ENCODE measurements at places on chromosomes 6 and 20.

DNA sequence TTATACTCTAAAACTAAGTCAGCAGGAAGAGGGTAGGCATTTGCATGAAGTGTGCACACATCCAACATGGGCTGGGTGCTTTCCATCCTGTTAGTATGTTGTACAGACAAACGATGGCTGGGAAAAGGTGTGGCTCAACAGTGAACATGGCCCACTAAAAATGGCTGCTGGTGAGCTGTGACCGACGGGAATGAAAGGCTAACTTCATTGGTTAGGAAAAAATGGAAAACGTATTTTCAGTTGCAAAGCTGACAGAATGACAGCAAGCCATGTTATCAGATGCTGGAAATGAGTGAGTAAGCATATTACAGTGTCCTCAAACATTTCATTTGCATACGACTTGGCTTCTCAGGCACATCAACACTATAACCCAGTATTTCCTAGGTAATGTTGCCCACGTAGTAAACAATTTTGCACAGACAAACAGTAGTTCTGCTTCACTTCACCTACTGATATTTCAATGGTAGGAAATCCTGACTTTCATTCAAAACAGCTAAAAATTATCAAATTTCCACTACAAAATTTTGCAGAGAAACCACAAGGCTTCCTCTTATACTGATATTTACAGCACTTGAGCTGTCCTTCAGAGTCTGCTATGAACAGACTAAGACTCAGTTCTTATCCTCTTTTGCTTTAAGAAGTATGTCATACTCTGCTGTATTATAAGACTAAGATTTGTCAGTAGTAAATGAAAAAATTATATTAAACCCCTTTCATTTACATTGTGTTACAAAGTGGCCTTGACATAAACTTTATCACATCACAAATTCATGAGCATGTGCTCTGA lies 98.9 kb downstream of the IRF4 start:
- no peak for DNase-seq

DNA sequence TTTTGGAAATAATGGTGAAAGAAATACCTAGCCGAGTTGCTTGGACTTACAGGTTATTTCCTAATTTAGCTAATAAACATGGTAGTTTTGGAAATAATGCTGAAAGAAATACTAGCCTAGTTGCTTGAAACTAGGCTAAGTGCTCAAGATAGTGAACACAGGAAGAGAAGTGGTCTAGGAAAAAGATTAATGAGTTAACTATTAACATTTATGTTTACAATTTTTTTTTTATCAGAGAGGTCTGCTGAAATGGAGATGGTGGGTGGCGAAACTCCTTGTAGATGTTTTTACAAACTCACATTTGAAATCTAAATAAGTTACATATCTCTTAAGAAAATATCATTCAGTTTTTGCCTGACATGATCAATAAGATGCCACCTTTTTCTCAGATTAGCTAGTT lies 39.2 kb downstream of the MAPK14 start:
- DNase-seq: no peak

DNA sequence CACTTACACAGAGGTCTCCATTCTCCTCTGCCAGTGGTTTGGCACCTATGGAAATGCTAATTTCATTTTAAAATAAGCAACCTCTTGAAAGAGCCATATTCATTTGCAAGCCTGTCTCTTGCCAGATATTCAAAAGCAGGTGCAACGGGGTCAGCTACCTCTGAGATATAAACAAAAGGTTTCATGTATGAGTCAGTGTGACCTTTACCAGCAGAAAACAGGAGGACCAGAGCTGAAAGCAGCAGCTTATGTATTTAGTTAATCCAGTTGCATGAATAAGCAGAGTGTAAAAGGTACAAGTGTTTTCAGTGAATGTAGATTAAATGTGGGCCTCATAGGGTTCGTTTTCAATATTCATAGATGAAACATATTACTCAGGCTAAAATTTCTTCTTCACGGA lies 56.0 kb downstream of the TENT5A start:
- DNase-seq: no peak

DNA sequence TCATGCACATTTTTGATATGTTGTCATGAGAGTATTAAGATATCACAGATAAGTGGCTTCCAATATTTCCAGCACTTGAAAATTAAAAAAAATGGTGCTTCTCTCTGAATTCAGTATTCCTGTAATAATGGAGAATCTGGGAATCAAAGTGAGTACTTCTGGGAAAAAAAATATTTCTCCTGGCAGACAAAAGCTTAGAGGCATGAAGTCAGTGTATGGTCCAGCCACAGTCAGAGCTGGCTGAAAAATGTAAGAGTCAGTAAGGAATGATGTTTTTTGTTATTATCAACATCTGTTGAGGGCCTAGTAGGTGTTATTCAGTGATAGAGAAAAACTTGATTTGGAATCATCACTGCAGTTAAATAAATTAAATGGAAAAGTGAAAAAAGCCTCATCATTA lies 3.2 kb upstream of the RFPL4B start:
- no peak for DNase-seq

DNA sequence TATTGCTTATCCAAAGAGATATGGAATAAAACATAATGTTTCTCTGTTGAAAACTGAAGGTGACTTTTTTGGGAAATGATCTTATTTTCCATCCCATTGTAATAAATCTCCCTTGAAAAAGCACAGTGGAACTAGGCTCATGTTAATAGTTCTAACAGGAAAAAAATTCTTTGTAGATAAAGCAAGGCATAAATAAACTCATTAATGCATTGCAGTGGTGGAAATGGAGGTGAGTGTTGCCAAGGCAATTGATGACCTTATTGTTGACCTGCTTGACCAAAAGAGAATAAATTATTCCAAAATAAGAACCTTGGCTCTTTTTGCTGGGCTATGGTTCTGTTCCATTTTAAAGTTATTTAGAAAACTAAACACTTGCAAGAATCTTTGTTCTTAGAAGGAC lies 55.2 kb downstream of the TRMT11 start:
- no peak for DNase-seq

- DNase-seq: no peak
Observed at GRCh38 chr6:164756723-164757122, 552.7 kb downstream of the C6orf118 start.

GRCh38 chr6:41487860-41488432 lies 58.2 kb upstream of the FOXP4 start:
- DNase-seq: no peak

DNA sequence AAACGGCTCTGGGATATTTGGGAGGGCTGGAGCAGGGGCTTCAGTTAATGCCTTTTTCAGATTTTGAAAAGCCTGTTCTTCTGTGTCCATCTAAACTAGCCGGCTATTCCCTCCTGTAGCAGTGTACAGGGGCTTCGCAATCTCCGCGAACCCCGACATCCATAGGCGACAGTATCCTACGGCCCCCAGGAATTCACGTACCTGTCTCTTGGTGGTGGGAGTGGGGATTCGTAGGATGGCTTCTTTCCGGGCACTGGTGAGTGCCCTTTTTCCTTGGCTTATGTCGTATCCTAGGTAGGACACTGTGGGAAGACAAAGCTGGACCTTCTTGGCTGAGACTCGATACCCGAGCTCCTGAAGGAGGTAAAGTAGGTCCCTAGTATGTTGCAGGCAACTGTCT lies 153.1 kb downstream of the TRIM27 start:
- DNase-seq: no peak

- DNase-seq: no peak
Observed at GRCh38 chr20:5689463-5689862, 60.7 kb upstream of the SHLD1 start.

DNA sequence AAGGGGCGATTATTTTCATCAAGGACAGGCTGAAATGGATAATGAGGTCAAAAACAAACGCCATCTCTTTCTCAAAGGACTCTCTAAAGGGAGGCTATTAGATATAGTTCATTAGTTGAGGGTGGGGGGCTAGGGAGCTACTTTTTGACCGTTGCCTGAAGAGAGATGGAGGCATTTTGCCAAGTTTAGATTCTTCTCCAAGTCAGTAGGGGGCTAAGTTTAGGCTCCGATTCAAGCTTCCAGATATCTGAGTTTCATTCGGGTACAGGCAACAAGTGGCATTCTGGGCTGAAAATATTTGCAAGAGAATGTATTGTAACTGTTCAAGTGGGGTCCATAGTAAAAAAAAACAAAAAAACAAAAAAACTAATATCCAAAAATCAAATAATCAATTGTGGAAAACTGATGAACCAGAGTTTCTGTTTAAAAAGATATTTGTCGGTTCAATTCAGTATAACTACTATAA lies 43.4 kb upstream of the PIM1 start:
- no peak for DNase-seq

DNA sequence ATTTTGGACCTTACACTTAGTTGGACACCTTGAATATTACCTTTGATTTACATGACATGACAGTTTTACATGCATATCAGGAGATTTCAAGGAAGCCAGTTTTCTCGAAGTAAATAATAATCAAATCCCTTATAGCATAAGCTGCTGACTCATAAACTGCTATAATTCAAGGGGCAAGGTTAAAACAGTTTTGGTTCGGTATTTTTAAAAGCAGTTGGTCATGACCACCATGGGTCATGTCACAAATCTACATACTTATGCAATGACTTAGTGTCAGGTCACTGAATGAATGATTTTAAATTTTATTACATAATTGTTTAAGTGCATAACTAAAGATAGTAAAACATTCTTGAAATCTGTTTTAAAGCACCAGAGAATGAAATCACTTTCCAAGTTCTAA lies 158.0 kb downstream of the DST start:
- no peak for DNase-seq

DNA sequence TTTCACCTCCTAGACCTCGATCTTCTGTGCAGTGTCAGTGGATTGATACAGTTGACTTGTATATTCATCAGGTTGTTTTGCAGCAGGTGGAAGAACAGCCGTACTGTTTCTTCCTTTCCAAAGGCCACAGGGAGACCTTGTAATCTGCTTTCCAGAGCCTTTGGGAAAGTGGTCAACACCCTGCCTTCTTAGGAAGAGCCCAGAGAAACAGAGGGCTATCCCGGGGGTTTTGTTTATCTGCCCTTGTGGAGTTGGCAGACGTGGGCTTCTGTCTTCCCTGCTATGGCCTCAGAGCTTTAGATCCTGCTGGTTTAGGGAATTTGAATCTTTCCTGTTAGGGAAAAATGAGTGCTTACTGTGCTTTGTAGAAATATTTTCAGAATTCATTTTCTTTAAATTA lies 19.6 kb downstream of the STX16 start:
- DNase-seq: no peak

GRCh38 chr20:54985091-54985490 lies 509.7 kb downstream of the DOK5 start:
- DNase-seq: no peak

GRCh38 chr6:111230351-111231089 lies 143.2 kb downstream of the SLC16A10 start:
- DNase-seq: no peak

- no peak for DNase-seq
Observed at GRCh38 chr20:54843865-54844264, 368.5 kb downstream of the DOK5 start.

DNA sequence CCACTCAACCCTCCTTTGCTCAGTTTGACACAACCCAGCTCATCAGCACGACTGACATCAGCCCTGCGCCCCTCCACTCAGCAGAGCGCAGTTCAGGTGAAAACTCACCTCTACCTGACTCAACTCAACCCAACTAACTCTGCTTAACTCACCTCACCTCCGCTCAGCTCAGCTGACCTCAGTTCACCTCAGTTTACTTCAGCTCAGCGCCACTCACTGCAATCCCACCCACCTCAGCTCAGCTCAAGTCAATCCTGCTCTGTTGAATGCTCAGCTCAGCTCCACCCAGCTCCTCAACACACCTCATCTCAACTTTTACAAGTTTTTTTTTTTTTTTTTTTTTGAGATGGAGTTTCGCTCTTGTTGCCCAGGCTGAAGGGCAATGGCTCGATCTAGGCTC lies 39.6 kb downstream of the CEBPB start:
- no peak for DNase-seq

GRCh38 chr6:52389626-52390360 lies 27.8 kb downstream of the PAQR8 start:
- no peak for DNase-seq

- no peak for DNase-seq
Observed at GRCh38 chr6:149043476-149044130, 273.9 kb upstream of the TAB2 start.

Measured in omental fat pad (tissue), 4 donors.